Trophoblast cell (in vitro differentiated cells and primary cell): ENCODE measurements at places on chromosomes 4 and X.

DNA sequence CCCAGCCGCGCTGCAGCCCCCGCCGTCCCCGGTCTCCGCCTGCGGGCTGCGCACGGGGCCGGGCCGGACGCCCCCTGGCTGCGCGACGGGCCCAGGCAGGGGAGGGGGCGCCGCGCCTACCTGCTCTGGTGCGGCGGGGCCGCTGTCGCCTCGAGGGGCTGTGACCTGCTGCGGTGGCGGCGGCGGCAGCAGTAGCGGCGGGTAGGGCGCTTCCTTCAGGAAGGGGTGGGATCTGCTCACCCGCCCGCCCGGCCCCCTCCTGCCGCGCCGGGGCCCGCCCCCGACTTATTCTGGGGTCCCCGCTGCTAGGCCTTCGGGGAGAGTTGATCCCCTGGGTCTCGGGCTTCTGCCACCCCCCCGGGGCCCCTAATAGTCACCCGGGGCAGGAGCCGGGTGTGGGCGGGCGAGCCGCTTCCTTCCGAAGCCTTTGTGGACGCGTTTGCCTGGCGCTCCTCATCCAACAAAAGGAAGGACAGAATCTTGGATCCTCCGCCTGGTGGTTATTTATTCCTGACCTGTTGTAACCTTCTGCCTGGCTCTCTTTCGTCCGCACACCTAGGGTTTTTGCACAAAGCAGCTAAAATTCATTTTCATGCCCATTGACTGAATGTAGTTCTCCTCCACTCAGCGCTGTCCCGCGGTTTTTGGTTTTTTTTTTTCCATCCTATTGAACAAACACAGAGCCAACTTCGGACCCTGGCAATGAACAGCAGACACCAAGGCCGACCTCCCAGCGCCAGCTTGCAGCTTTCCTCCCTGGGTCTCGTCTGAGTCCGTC is at the start of gene TMEM150C:
Gene TMEM150C (minus strand): TSS at position 203 of the 778 bp plus-strand sequence. CDS start 57,331 bp downstream, outside the sequence.
- DNase-seq, result peak; percentile 55

- no peak for DNase-seq
These were observed 14.9 kb downstream of the HNRNPD start for GRCh38 chr4:82358847-82359246.

DNA sequence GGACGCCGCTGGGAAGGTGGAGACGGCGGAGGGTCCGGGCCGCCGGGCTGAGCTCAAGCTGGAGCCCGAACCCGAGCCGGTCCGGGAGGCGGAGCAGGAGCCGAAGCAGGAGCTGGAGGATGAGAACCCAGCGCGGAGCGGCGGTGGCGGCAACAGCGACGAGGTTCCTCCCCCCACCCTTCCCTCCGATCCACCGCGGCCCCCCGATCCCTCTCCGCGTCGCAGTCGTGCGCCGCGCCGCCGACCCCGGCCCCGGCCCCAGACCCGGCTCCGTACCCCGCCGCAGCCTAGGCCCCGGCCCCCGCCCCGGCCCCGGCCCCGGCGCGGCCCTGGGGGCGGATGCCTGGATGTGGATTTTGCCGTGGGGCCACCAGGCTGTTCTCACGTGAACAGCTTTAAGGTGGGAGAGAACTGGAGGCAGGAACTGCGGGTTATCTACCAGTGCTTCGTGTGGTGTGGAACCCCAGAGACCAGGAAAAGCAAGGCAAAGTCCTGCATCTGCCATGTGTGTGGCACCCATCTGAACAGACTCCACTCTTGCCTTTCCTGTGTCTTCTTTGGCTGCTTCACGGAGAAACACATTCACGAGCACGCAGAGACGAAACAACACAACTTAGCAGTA is 483 bp downstream of the USP27X start:
- DNase-seq, result no peak

DNA sequence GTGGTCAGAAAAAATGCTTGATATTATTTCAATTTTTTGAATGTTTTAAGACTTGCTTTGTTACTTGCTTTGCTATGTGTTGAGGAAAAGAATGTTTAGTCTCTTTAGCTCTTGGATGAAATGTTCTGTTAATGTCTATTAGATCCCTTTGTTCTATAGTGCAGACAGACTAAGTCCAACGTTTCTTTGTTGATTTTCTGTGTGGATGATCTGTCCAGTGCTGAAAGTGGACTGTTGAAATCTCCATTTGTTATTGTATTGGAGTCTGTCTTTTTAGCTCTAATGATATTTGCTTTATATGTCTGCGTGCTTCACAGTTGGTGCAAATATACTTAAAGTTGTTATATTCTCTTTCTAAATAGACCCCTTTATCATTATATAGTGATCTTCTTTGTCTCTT is 220.6 kb downstream of the GUCY2F start:
- DNase-seq, result no peak

GRCh38 chr4:20643631-20644030 is 56.6 kb upstream of the PACRGL start:
- no peak for DNase-seq

- no peak for DNase-seq
These were observed 2.5 kb upstream of the RS1 start for GRCh38 chrX:18674417-18674787.

DNA sequence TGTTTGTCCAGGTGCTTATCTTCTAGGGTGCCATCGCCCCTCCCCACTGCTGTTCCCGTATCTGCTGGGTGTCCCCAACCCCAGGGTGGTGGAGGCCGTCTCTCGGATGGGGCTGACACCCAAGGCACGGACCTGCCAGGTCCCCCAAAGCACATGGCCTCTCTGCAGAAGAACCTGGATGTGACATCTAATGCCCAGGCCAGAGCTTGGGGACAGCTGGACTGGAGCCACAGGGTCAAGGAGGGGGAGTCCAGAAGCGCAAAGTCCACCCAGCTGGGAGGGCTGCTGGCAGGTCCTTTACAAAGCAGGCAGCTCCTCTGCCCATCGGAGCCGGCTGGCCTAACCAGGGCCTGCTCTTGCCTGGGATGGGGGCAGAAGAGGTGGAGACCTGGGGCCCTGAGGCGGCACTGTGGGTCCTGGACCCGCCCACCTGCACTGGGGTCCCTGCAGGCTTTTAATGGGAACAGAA is 751 bp upstream of the DOK7 start:
- DNase-seq, result no peak

GRCh38 chrX:55142206-55142918 is 53.5 kb downstream of the PAGE2 start:
- DNase-seq, result no peak

DNA sequence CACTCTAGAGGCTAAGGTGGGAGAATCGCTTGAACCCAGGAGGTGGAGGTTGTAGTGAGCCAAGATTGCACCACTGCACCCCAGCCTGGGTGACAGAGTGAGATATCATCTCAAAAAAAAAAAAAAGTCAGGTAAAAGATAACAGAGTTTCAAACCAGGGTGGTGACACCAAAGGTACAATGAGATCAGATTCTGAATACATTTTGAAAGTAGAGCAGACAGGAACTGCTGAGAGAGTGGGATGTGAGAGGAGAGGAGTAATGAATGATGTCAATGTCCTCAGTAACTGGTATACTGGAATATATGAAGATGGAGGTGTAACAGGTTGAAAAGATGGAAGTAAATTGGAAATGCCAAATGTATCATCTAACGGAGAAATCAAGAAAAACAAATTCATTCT is 135.6 kb downstream of the CAMK2D start:
- DNase-seq, result no peak
